NCI-H1092 (cell line): ENCODE measurements at places on chromosomes 7 and 10.

DNA sequence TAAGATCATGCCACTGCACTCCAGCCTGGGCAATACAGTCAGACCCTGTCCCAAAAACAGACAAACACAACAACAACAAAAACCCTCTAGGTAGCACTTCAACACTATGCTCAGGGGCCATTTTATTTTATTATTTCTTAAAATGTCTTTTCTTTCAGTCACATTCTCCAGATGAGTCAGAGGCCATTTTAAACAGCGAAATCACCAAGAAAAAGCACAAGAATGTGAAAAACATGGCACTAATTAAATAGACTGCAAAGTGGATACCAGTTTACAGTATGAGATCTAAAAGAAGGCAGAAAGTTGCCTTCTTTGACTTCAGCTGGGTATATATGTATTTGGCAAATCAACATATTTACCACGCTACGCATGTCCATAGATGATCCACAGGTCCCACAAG is 6.1 kb upstream of the FGL2 start:
- no peak for DNase-seq

- no peak for DNase-seq
These were observed 239.4 kb downstream of the C7orf25 start for GRCh38 chr7:42672339-42672999.

DNA sequence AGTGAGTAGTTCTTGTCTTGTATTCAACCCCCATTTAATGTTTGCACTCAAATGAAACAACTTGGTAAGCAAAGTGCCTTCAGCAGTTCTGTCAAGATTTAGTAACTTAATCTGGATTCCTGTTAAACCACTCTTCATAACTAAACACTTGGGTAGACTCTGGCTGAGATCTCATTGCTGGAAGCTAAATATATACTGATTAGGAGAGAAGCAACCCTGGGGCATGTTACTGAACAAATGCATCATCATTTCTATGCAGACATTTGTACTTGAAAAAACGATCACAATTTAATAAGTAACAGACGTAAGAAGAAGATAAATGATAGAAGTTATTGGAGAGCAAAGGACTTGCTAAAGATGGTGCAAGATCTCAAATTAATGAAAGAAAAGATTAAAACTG is 308.4 kb upstream of the POM121L12 start:
- no peak for DNase-seq

DNA sequence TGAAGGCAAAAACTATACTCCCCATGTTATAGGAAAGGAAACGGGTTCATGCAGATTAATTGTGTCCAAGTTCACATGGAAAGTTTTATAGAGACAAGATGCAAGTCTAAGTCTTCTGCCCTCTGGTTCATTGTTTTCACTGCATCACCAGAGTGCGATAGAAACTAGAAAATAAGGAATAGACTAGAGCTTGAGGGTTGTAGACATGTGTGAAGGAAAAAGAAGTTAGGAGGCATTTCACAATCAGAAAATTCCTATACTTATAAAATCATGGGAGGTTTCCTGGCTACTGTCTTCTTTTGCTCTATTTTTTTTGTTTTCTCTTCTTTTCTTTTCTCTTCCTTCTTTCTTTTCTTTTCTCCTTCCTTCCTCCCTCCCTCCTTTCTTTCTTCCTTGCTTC is 329.8 kb downstream of the PLXDC2 start:
- DNase-seq = no peak

- no peak for DNase-seq
These were observed 516.4 kb downstream of the PCDH15 start for GRCh38 chr10:54284526-54285193.

GRCh38 chr7:37287131-37287855 is 161.4 kb downstream of the ELMO1 start:
- DNase-seq = peak; percentile 54

GRCh38 chr10:124078028-124078427 is 15.4 kb downstream of the CHST15 start:
- no peak for DNase-seq

DNA sequence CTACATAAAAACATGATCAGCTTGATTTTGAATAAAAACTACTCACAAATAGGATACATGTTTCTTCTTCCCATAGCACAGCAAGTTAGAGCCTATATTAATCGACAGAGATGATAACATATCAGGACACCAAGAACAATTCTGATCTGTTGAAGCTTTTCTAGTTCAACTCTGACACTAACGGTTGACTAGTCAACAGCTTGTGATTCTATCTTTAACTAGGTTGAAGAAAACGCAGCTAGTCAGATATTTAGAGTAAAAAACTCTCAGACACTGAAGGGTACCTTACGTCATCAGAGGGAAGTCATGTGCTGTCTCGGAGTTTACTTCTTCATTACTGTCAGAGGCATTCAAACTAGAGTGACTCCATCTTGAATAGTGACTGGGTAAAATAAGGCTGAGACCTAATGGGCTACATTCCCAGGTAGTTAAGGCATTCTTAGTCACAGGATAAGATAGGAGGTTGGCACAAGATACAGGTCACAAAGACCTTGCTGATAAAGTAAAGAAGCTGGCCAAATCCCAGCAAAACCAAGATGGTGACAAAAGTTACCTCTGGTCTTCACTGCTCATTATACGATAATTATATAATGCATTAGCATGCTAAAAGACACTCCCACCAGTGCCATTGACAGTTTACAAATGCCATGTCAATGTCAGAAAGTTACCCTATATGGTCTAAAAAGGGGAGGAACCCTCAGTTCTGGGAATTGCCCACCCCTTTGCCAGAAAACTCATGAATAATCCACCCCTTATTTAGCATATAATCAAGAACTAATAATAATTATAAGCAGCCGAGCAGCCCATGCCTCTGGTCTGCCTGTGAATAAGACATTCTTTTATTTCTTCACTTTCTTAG is 21.3 kb downstream of the CCDC71L start:
- DNase-seq = no peak

DNA sequence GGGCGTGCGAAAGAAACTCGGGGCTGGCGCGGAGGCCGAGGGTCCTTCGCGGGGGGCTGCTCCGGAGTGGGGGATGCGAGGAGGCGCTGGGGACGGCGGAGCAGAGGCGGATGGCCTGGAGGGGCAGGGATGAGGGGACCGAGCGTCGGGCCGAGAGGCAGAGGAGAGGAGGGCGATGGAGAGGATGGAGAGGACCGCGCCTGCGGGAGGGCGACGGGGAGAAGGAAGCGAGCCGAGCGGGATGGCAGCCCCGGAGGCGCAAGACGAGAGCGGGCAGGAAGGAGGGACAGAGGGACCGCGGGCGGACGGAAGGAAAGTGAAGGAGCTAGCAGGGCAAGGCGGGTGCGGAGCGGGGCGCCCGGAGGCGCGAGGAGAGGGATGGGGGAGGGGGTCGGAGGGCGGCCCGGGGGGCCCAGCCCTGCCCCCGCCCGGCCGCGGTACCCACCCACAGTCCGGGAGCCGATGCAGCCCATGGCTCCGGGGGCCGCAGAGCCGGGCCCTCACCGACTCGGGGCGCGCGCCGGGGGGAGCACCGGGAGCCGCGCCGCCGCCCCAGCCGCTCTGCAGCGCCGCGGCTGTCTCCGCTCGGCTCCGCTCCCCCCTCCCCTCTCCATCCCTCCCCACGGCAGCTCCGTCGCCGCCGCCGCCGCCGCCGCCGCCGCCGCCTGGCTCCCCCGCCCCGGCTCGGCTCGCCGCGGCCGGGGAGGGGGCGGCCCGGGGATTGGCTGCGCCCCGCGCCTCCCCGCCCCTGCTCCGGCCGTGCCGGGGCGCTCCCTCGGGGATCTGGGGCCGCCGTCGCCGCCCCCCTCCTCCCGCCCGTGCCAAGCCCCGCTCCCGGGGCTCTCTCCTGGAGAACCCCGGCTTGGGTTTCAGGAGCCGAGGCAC is at the start of gene FAM131B:
Gene FAM131B (minus strand): TSS at position 583 of the 885 bp plus-strand sequence. CDS start 110 bp downstream, at position 473.
- no peak for DNase-seq

DNA sequence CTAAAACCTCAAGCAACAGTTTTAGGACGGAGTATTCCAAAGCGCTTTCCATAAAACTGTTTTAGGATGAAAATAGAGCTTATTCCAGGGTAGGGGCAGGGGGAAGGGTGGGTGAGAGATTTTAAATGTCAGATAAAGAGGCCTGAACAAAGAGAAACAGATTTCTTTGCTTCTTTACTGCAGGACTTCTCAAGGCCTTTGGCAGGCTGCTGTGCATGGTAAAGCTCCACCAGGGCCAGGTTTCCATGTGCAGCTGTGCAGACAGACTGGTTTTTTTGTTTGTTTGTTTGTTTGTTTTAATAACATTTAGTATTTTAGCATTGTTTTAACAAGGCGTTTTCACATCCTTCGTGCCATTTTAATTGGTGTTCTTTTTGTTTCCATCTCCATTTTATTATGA is 26.3 kb downstream of the HECW1 start:
- no peak for DNase-seq

DNA sequence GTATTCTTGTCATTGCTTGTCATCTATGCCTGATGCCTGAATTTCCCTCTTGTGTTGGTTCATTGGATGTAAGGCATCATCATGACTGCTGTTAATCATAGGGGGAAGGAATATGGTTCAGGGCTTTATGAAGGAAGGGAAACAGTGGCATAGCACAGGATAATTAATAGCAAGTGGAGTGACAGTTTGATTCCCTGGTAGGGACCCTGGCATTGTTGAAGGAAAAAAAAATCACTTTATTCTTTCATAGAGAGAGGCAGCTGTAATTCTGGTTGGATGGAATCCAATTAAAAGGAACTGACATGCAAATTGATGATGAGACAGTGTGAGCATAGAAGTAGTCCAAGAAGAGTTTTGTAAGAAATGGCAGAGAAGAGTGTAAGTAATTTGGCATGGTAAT is 121.4 kb downstream of the AUTS2 start:
- no peak for DNase-seq

DNA sequence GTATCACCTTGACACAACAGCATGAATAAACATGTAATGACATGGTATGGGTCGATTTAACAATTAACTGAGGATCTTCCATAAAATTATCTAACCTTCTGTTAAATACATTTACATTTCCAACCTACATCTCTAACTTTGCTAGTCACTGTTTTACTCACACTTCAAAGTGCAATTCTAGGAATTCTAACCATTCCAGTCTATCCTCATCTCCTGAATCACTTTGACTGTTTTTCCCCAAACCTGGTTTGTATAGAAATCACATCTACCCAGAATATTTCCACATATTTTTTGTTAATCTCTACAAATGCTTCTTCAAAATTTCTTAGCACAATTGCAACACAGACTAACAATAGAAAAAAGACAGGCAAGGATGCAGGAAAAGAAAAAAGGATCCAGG is 6.2 kb downstream of the ABI1 start:
- DNase-seq = no peak

DNA sequence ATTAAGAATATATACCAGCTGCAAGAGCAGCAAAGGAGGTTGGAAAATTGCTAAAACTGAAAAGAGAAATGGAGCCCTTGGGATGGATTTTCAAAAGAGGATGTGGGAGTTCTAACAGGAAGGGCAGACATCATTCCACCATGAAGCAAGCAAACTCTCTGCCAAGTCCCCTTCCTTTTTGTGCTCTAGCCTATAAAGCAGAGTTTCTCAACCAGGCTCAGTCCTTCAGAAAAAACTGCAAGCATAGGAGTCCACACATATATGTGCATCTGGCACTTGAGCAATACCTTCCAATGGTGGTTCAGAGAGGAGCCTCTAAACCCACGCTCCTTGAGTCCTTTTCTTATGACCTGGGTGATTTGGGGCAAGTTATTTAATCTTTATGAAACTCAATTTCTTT is 98.6 kb upstream of the MKX start:
- DNase-seq = no peak

DNA sequence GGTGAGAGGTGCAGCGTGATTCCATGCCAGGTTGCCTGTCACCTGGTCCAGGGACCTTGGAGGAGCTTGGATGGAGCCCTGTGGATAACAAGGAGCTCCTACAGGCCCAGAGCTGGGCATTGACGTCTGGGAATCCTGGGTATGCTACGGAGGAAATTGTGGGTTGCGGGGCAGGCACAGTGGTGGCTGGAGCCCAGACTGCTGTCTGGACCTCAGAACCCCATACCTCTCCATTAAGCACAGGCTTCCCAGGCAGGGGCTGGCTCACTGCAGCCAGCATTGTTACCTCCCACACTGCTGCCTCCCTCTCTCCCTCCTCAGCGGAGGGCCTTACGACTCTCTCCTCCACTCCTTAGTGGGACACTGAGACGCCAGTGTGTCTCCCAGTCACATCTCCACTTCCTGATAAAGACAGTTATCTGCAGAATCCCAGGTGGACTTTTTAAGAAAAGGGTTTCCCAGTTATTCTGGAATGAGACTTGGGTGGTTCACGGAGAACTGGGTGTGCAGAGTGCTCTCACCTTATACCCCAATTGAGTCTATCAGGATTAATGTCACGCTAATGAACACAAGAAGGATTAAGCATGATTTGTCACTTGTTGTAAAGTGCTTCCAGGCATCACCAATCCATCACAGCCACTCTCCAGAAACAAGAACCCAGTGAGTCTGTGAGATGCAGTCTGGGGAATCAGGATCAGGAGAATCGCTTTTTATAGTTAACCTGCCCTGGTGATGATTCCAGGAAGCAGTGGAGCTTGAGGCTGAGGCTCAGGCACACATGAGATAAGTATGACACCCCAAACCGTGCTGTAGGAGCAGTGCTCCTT is 309.4 kb downstream of the RPS24 start:
- no peak for DNase-seq

DNA sequence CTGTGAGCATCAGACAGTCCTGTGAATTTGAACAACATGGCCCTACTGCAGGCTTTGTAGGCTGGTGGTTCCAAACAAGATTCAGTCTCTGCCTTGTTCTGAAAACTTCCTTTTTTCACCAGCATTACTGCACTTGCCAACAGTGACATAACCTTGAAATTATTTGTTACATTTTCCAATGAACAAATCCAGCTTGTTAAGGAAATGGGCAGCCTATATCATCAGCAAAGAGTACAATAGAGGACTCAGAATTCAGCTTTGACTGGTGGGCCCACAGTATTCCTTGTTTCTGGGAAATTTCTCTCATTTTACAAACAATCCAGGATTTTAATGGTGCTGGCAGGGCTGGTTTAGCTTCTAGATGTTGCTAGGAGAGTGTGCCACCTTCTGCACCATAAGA is 703.7 kb upstream of the FZD8 start:
- DNase-seq = no peak

- DNase-seq = no peak
These were observed 377.1 kb downstream of the NRG3 start for GRCh38 chr10:82252081-82252480.

DNA sequence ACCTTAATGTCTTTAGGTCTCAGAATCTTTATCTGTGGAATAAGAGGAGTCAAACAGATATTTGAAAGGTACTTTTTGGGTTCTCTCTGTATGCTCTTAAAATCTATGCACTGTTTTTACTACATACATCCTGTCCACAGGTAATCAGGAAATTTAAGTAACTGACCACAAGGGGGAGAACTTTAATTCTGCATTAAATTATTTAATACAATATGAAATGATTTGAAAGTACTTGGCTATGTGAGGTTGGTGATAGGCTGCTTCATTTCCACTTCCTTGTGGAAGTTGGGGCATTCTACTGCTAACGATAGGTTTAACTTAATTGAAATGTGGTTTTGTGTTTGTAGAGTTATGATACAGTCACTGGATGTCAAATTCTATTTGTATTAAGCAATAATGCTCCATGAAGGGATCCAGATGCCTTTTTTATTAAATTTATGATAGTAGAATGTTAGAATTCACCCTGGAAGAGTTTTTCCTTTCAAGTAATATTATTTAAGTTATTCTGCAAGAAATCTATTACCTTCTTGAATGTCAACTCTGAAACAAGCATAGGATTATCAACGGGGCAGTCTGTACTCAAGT is 6.0 kb downstream of the TEX47 start:
- no peak for DNase-seq

GRCh38 chr7:35805876-35806275 is 5.0 kb downstream of the SEPTIN7 start:
- DNase-seq = no peak

GRCh38 chr7:141674702-141675101 is 27.3 kb downstream of the DENND11 start:
- DNase-seq = no peak

GRCh38 chr7:130008941-130009847 is 42.0 kb downstream of the ZC3HC1 start:
- DNase-seq = peak; percentile 8
